ENCODE measurements at places on chromosomes 7 and 10.

DNA sequence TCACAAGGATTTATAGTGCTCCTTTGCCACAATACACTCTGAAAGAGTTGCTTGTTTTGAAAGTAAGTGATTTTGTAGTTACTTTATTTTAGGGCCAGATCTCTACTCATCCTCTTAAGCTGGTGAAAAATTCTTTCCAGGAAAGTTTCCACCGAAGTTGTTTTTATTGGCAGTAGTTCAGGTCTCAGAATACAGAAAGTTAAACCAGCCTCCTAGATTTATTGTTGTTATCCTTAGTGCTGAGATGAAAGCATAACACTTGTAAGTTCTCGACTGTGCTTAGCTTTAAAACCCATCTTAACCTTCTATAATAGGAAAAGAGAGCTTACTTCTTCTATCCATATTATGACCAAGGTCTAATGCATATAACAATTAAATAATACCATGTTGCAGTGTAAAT lies 5.5 kb downstream of the AP3M1 start:
- DNase-seq = no peak

GRCh38 chr10:100201549-100201948 lies 15.7 kb upstream of the ERLIN1 start:
- no peak for DNase-seq

- no peak for DNase-seq
These were observed 43.0 kb downstream of the CXCL12 start for GRCh38 chr10:44341886-44342285.

- DNase-seq = no peak
These were observed 19.6 kb upstream of the MACC1 start for GRCh38 chr7:20236790-20237189.

Measured in T follicular helper cell (primary cell).